Panc1 (cell line): ENCODE measurements at places on chromosomes 3 and 15. TPM values are rescaled to one million over a fixed set of nuclear protein-coding genes. Genes with fewer than 3 reads are reported as not detected.

RTP1 gene
- not detected for total RNA-seq

SERPINI2 gene
- not detected for total RNA-seq

SOX14 gene
- total RNA-seq: not detected

PP2D1 gene
- not detected for total RNA-seq

ASB14 gene
- total RNA-seq: not detected

COPB2 gene
- total RNA-seq: 150 TPM

PRTG gene
- total RNA-seq: 11.4 TPM
